Stimulated activated CD4-positive, alpha-beta T cell treated with anti-CD3 and anti-CD28 coated beads, TNF-alpha, amount 100 ng/mL, for 24 hours (primary cell): ENCODE measurements at places on chromosomes 7 and 10.

- no peak for DNase-seq
These were observed 263.2 kb upstream of the C7orf33 start for GRCh38 chr7:148327379-148327778.

GRCh38 chr10:132802694-132803320 lies 16.9 kb upstream of the NKX6-2 start:
- no peak for DNase-seq

GRCh38 chr7:16212032-16212431 lies 209.3 kb downstream of the CRPPA start:
- no peak for DNase-seq

GRCh38 chr10:8502573-8502972 lies 448.1 kb downstream of the GATA3 start:
- no peak for DNase-seq

DNA sequence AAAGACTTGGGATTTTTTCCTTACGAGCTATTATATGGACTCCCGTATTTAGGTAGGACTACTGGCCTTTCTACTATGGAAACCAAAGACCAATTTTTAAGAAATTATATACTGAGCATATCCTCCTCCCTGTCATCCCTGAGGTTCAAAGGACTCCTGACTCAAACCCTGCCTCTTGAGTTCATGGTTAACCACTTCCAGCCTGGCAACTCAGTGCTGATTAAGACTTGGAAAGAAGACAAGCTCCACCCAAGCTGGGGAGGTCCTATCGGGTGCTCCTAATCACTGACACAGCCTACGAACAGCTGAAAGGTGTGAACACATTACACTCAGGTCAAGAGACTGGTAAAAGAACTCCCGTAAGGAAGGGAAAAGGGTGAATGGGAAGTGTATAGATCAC lies 66.8 kb downstream of the LYZL2 start:
- DNase-seq, result no peak

GRCh38 chr10:130500261-130501000 lies 364.2 kb downstream of the GLRX3 start:
- DNase-seq, result no peak

GRCh38 chr7:32947420-32947983 lies 9.7 kb upstream of the FKBP9 start:
- no peak for DNase-seq

DNA sequence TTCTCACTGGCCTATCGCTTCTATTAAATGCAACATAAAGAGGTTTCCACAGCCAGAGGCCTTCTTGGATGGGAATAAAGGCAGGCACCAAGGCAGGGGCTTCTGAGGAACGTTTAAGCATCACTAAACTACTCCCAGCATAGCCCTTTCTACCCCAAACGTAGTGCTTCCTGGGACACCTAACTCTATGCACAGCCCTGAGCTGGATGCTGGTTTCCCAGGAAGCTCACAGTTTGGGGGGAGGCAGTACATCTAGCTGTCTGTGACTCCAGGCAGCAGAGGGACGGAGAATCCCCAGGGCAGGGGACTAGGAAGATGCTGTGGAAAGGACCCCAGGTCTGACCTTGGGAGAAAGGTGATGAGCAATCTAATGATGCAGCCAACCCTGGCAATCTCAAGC lies 192.8 kb upstream of the ZMIZ1 start:
- no peak for DNase-seq

GRCh38 chr7:70307544-70308106 lies 709.4 kb downstream of the AUTS2 start:
- no peak for DNase-seq
